ENCODE measurements at places on chromosomes 3 and 15.

DNA sequence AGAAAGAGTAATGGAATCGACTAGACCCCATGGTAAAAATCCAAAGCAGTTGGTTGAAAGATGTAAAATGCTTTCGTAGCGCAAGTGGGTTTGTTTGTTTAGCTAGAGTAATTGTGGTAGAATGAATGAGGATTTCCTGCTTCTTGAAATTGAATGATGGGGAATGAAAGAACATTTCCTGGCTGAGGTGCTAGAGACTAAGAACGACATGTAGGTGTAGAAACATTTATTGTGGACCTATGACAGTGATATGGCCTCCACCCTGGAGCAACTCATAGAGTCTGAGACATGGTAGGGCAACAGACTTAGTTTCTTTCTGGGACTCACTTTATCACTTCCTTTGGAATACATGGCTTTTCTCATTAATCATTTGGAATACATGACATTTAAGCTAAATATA is 467.6 kb upstream of the CFAP20DC start:
- DNase-seq = no peak

- no peak for DNase-seq
Observed at GRCh38 chr3:13200946-13201345, 127.7 kb upstream of the IQSEC1 start.

DNA sequence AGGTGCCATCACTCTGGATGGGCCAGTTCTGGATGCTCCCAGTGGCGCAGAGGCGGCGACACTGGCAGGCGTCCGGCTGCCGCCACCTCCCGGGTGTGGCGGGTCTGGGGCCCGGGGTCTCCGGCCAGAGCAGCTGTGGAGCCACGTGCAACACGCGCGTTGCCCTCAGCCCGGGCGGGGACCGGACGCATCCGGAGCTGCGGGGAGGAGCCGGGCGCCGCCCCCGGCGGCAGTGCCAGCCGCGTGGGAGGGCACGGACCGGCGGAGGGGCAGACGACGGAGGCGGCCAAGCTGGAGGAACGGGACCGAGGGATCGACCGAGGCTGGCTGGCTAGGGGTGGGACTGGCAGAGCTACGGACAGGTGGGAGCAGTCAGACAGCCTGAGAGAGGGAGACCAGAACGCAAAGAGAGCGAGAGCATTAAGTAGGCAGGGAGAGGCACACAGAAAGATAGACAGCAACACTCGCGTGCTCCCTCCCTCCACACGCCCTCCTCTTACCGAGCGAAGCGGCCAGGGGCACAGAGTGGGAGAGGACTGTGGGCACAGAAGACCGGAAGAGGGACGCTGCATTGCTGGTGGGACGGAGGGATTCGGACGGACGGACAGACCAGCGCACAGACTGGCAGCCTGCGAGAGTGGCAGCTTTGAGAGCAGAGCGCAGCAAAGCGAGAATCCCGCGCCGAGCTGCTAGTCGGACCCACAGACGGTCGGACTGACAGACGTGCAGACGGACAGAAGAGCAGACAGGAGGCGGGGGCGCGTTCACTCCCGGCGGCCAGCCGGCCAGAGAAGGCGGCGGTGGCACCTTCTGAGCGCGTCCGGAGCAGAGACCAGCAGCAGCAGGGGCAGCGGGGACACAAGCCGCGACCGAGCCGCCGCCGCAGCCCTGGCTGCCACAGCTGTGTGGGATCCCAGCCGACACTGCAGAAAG is at the start of gene ARPP21:
ARPP21 (plus strand) TSS at position 272 of the 933 bp plus-strand sequence. CDS start 42,227 bp downstream, outside the sequence.
- DNase-seq = peak; percentile 42

DNA sequence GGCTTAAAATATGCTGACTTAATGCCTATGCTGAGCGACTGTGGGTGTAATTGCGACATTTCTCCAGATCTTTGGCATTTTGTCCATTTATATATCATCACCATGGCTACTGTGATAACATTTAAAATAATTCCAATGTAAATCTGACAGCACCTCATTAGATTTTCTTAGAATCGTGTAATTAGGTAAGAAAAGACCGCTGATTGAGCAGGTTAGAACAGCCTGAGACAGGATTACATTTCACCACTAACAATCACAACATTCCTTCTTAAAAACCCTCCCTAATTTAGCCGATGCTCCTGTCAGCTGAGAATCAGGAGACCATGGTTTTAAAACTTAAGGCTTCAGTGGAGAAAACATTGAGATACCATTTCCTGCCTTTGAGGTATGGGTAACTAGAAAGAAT is 455.3 kb upstream of the PDZRN3 start:
- DNase-seq = no peak
